GM03348 (cell line): ENCODE measurements at places on chromosomes 6 and 20.

DNA sequence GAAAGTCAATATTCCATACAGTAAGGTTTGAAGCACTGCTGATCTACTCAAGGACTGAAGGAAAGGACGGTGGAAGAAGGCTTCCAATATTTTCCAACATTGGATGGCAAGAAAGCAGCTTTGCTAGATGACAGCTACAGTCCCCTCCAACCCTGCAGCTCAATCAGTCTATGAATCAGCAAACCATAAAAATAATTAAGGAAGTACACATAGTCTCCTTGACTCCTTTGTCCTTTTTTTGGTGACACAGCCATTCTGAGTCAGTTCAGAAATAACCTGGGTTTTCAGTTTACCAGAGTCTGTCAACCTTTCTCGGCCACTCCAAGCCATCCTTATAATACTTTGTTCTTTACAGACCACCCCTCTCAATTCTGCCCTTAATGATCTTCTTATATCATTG, 232.5 kb downstream of the IBTK start:
- DNase-seq = no peak

DNA sequence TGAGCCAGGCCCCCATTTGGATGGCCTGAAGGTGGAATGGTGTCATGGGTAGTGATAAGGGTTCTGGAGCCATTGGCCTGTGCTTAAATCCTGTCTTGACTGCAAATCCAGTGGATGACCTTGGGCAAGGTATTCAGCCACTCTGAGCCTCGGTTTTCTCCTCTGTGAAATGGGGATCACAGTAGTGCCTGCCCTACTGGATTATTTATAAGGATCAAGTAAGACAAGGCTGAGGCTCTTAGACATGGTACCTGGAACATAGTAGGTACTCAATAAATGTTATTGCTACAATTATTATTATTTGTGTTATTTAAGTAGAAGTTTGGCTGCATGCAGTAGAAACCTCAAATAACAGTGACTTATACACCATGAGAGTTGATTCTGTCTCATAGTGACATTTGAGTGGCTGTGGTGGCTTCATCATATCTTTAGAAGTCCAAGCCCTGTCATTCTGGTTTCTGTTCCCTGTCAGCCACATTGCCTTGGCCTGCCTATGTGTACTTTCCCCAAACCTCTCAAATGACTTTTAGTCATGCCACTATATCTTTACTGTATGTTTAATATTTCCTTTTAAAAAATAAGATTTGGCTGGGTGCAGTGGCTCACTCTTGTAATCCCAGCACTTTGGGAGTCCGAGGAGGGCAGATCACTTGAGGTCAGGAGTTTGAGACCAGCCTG, 37.6 kb upstream of the CHMP4B start:
- DNase-seq = no peak

DNA sequence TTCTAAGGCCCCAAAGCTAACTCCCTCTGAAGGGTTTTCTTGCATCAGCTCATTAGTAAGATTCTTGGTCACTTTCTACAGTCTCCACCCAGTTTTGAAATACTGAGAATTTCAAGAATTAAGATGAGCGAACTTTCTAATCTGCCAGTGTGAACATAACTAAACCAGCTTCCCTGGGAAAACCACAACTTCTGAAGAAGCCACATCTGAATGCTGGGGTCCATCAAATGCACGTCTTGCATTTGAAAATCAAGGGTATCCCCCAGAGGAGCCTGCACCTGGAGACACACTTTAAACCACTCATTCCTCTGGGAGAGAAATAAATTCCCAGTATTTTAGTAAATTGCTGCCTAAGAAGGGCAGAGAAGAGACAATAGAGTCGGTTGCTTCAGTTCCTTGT, 292.1 kb upstream of the CDH4 start:
- no peak for DNase-seq

DNA sequence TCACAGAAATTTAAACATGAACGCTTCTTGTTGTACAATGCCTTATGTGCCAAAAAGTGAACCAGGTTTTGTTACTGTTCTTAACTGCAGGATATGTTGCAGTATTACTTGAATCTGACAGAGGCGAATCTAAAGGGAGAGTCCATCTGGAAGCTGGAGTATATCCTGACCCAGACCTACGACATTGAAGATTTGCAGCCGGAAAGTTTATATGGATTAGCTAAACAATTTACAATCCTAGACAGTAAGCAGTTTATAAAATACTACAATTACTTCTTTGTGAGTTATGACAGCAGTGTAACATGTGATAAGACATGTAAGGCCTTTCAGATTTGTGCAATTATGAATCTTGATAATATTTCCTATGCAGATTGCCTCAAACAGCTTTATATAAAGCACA, 19.9 kb downstream of the SMPDL3A start:
- no peak for DNase-seq

GRCh38 chr6:37089783-37090182, 80.2 kb upstream of the PIM1 start:
- no peak for DNase-seq

DNA sequence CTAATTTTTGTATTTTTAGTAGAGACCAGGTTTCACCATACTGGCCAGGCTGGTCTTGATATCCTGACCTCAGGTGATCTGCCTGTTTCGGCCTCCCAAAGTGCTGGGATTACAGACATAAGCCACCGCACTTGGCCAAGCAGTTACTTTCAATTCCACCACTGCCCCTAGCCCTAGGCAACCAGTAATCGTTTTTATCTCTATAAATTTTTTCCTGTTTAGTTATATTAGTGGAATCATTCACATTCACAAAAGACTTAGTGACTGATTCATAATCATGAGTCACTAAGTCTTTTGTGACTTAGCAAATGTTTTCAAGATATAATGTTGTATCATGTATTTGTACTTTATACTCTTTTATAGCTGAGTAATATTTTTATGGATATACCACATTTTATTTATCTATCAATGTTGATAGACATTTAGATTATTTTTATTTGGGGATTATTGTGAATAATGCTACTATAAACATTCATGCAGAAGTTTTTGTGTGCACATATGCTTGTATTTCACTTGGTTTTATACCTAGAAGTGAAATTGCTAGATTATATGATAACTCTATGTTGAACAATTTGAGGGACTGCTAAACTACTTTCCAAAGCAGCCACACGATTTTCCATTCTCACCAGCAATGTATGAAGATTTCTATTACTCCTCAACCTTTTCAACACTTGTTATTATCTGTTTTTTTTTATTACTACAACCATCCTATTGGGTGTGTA, 421.4 kb upstream of the ID4 start:
- peak; percentile 50 for DNase-seq

DNA sequence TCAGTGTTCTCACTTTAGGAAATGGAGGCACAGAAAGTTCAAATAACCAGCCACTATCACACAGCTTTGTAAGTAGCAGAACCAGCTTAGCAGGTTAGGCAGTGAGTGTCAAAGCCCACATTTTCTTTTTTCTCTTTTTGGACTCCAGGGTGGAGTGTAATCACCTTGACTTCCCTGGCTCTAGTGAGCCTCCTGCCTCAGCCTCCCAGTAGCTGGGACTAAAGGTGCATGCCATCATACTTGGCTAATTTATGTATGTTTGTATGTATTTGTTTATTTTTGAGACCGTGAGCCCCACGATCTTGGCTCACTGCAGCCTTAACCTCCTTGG, 7.8 kb upstream of the NCOA3 start:
- DNase-seq = no peak

- DNase-seq = no peak
These were observed 372.0 kb upstream of the FLRT3 start for GRCh38 chr20:14709439-14709838.

DNA sequence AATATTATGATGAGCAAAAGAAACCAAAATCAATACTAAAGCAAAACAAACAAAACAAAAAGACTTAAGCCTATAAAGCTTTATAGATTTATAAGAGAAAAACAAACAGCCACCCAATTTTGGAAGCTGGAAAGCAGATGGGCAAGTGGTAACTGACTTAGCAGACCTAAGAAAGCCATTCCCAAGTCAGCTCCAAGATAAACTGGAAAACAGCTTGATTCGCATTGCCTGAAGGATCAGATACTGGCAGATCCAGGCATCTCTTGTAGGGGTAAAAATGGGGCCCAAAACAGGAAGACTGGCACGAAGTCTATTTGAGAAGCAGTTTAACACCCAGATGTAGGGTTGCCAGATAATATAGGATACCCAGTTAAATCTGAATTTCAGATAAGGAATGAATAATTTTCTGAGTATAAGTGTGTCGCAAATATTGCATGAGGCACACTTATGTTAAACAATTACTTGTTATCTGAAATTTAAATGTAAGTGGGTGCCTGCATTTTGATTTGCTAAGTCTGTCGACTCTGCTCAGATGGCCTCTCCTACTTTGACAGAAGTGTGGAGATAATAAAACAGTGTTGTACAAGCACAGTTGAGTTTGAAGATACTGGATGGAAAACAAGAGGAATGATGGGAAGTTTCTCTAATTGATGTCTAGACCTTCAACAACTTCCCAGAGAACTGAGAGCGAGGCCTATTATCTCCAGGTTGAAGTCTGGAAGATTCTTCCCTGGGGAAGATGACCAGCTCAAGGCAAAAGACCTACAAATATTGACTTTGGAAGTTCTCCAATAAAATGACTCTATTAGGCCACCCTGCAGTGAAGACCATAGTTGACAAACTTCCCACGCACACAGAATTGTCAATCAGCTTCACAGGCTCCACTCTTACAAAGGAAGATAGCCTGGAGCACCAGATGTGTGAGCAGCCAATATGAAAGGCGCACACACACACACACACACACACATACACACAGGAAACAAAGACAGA, 113.4 kb downstream of the FAM50B start:
- no peak for DNase-seq

DNA sequence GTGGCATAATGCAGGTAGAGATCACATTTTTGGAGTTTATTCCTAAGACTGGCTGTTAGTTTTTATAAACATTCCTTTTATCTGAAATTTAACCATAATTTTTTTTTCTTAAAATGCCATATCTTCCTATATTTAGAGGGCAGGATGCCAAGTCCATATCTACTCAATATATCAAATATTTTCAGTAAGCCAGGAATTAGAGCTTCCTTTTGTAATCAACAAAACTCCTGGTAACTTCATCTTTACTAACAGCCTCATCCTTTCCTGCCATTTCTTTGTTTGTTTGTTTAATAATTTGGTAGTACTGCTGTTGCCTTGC, 136.3 kb downstream of the OLIG3 start:
- DNase-seq = no peak

- no peak for DNase-seq
These were observed 174.2 kb upstream of the FUT9 start for GRCh38 chr6:95841560-95841959.

- DNase-seq = peak; percentile 80
These were observed 24.0 kb downstream of the MTFR2 start for GRCh38 chr6:136226027-136226673.

GRCh38 chr6:13099771-13100170, 228.6 kb downstream of the TBC1D7 start:
- no peak for DNase-seq

- DNase-seq = peak; percentile 27
These were observed 4.4 kb downstream of the CAP2 start for GRCh38 chr6:17397764-17398194.

DNA sequence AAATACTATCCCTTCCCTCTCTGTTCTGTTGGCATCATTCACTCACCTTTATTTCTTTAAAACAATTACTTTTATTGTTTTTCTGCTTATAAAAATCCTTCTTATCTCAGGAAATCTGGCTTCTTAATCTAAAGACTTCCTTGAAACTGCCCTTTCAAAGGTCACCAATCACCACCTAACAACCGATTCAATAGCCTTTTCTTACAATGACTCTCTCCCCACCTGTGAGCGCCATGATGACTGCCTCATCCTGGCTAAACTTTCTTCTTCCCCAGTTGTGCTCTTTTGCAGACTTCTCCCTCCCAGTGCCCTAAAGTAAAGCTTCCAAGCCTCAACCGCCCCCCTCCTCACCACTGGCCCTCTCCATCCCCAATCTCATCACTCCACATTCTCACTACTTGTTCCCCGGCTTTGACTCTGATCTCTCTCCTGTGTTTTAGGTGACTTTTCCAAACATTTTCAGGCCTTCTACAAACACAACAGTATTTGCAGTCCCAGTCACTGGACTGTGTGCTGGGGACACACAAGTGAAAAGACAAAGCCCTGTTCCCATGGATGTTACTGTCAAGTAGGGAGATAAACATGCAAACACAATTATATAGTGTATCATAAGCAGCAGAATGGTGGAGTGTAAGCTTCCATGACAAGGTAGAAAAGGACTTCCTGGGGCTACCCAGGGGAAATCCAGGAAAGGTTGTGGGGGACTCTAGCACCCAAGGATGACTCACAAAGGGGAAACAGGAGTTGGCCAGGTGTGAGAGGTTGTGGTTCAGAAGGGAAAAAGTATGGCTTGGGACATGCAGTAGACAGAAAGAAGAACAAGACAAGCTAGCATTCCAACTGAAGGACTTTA, 12.8 kb downstream of the NHSL1 start:
- no peak for DNase-seq

DNA sequence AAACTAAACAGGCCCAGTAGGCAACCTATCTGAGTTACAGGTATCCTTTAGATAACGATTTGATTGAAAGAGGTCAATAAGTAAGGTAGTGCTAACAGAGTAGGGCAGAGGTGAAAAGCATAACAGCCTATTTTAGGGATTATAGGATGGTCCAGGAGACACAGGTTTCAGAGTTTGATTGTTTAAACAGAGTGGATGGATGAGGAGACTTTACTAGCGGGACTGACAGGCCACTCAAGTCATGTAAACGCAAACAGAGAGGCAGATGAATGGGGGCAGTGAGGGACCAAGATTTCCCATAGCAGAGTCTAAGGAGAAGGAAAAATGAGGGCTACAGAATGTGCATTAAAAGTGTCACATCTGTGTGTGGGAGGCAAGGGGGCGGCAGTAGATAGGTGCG, 4.8 kb downstream of the NEDD9 start:
- DNase-seq = no peak

GRCh38 chr20:46063652-46064054, 26.1 kb downstream of the NCOA5 start:
- no peak for DNase-seq

DNA sequence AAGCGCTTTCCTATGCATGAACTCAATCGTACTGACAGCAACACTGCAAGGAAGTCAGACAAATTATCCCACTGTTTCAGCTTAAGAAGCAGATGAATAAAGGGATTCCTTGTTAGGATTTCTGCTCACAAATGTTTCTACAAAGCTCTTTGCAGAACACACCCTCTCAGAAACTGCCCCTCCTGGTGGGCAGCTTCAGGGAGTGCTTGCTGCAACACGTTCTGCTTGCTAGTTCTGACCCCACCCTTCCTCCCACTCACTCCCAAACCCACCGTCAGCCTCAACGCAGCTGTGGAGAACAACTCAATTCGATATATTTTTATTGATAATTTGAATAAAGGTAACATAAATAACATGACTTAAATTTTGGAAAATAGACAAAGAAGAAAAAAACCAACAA, 250.8 kb upstream of the PRDM1 start:
- DNase-seq = no peak

- DNase-seq = no peak
These were observed 16.9 kb downstream of the SRC start for GRCh38 chr20:37362821-37363220.

DNA sequence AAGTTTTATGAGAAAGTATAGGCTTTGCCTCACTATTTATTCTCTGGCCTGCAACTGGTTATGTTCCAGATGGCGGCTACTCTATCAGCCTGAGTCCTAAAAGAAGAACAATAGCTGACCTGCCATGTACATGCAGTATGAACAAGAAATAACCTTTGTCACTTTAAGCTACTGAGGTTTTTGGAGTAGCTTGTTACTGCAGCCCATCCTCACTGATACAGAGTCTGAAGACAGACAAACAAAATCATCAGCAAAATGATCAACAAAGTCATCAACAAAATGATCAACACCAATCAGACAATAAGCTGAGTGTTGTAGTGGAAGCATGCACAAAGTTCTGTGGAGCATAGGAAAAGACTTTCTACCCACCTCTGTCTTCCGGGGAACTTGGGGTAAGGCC, 82.5 kb downstream of the PLCG1 start:
- DNase-seq = no peak
